ENCODE measurements at places on chromosomes 2 and 18.

DNA sequence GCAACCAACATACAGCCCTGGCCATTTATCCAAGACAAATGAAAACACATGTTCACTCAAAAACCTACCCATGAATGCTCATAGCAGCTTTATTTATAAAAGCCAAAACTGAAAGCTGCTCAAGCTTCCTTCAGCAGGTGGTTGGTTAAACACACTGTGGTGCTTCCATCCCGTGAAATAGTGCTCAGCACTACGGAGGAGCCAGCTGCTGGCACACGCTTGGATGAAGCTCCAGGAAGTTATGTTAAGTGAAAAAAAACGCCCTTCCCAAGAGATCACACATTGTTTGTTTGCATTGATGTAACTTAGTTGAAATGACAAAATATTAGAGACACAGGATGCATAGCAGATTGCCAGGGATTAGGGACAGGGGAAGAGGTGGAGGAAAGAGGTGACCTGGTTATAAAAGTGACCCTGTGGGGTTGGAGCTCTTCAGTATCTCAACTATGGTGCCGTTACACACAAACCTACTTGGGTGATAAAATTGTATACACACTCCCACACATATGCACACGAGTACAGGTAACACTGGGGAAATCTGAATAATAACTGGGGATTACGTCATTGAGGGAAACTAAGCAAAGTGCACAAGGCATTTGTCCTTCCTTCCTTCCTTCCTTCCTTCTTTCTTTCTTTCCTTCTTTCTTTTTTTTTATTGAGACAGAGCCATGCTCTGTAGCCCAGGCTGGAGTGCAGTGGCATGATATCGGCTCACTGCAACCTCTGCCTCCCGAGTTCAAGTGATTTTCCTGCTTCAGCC lies 6.2 kb upstream of the ALPG start:
- no peak for DNase-seq

GRCh38 chr18:75200605-75201280 lies 8.2 kb downstream of the PTGR3 start:
- DNase-seq: no peak

DNA sequence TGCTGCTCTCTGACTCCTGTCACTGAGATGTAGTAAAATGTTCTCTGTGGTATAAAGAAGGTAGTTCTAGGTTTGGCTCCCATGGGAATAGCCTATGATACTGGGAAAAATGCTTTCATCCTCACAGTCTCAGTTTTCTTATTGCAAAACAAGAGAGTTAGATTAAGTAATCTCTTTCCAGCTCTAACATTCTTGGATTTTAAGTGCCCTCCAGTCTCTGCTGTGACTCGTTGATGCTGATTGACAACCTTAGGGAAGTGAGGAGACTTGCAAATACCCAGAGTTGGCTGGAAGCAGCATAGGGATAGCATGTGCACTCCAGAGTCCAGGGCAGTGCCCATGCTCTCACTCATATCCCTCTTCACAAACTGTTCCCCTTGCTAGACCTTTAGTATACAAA lies 534.9 kb downstream of the SLC4A3 start:
- DNase-seq: no peak

GRCh38 chr2:24354395-24354794 lies 5.9 kb downstream of the ITSN2 start:
- no peak for DNase-seq

DNA sequence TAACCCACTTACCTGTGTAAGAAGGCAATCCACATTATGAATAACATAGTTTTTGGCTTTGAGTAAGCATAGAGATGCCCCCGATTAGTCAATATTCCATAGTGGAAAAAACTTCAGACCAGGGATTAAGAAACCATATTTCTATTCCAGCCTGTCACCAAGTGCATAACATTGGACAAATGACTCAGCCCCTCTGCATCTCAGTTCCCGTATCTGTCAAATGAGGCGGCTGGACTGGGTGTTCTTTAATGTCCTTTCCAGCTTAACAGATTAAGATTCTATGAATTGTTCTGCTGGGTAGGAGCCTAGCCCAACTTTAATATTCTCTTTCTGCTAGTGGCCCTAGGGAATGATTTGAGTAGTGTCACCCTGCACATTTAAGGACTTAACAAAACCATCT lies 11.8 kb upstream of the FTCDNL1 start:
- no peak for DNase-seq

- no peak for DNase-seq
Observed at GRCh38 chr2:200403814-200404213, 97.3 kb downstream of the SPATS2L start.

DNA sequence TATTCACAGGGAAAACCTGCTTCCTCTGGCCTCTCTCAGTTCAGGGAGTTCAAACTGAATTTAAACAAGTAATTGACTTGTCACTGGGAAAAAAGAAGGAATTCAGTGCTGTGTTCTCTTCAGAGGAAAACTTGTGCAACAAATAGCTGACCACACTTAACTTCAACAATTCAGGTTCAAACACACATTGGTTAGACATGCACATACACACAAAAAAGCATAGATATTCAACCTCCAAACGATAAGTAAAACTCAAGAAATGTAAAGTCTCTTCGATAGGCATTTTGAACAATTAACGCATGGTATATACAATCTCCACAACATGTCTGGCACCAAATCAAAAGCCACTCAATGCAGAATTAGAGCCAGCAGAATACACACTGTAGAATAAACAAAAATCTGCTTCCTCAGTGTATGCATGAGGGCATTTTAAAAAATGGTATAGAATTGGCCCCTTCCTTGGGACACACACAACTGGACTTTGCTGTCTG lies 269.0 kb downstream of the TCF4 start:
- no peak for DNase-seq

DNA sequence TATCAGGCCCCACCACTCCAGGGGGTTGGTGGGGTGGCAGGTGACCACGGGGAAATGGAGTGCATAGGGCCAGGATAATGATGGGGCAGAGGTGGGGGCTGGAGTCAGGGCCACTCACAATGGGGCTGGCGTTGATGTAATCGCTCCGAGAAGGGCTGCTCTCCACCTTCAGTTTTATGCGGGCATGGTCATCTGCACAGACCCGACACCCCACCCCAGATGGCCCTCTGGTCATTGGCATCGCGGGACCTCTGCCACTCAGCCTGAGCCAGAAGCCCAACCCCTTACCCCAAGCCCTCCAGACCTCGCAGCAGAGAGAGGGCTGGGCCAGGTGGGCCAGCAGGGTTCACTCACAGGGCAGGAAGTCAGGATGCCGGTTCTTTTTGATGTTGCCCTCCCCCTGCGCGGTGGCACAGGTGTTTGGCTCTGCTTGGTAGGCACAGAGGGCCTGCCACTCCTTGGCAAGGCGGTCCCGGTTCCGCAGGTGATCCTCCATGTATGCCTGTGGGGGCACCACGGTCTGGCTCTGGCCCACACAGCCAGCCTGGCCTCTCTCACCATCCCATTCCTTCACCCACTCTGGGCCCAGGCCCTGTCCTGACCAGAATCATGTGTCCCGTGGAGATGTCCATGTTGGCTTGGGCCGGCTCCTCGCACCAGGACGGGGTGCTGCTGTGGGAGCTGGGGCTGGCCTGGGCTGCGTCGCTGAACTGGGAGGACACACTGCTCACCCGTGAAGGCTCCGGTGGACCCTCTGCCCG lies 12.4 kb downstream of the PTPRN start:
- DNase-seq: no peak

GRCh38 chr18:361941-362310 lies 94.1 kb upstream of the THOC1 start:
- no peak for DNase-seq

DNA sequence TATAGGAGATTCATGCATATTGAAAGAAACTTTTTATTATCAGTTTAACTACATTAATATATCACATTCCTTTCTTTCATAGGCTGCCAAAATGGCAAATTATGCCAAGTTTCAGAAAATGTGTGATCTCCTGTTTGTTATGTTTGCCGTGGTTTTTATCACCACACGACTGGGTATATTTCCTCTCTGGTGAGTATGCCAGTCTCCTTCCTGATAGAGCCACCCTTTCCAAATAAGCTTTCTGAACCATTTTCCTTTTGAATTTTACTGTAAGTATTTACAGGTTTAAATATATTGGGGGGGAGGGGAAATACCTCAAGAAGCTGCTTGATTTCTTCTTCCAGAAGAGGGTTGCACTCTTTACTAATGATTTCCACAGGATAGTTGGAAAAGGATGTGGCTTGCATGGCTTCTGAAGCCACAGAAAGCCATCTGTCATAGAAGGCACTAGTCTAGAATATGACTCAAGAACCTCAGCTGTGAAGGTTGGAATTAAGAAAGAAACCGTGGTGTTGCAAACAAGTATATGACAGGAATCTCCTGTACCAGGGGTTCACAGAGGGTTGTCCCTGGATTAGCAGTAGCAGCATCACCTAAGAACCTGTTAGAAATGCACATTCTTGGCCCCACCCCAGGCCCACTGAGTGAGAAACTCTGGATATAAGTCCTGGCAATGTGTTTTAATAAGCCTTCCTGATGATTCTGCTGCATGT lies 84.5 kb upstream of the NOSTRIN start:
- DNase-seq: no peak

- no peak for DNase-seq
Observed at GRCh38 chr2:189579585-189580186, 900 bp downstream of the SLC40A1 start.

DNA sequence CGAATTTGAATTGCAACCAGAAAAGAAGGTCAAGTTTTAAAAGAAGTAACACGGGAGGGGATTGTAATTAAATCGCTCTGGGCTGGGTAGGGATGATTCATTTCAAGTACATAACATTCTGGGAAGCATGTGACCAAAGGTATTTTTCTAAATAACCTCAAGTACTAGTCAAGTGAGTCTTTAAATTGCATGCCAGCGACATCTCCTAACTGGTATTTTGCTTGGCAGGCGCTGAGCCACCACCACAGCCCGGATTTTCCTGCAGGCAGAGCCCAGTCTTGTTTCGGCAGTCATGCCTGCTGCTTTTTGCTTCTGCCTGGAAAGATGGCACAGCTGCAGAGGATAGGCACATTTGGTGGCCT lies 33.7 kb upstream of the NPAS2 start:
- DNase-seq: no peak

DNA sequence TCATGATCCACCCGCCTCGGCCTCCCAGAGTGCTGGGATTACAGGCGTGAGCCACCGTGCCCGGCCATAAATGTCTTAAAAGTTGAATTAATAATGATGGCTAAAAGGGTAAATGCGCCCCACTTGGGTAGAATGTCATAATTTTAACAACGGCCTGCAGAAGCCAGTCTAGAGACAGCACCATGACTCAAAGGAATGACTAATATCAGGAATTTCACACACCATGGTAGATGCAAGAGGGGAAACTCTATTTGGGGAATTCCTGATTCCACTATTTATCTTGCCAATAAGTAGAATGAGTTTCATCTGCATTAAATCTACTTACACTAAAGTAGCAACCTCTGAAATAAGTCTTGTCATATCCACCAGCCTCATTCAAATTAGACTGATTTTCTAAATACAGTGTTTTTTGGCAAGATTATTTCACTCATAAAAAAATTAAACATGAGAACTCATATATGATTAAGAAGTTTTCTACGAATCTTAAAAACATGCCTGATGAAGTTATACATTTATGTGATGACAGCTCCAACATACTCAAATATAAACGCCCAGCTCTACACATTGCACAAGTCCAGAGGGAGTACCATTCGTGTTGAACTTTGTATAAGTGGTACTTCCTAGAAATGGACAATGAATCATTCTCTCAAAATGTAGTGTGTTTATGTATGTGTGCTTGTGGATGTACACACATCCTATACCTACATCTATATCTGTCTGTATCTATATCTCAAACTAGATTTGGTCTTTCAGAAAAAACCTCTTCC lies 309.7 kb downstream of the IRS1 start:
- no peak for DNase-seq

- no peak for DNase-seq
Observed at GRCh38 chr2:106579750-106580197, 92.6 kb downstream of the CD8B2 start.

GRCh38 chr18:25016666-25017065 lies 335.3 kb downstream of the ZNF521 start:
- DNase-seq: no peak

DNA sequence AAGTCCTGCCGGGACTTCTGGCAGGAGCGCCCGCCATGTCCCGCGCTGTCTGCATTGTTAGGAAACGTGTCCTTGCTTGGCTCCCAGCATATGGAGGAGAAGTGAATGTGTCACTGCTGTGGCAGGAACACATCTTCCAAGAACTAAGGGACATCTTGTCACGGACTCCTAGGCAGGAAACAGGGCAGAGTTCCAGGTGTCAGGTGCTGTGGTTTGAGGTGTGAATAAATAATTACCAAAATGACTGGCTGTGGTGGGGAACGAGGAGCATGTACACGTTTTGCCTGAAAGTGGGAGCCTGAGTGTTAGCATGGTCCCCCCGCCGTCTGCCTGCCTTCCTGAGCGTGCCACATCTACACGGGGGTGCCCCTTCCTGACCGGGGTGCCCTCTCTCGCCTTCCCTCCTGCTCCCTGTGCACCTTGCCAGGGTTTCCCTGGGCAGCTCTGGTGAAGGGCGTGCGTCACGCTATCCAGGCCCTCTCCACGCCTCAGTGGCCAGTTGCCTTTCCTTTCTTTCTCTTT lies 237.5 kb downstream of the LDLRAD4 start:
- DNase-seq: no peak

GRCh38 chr2:10172033-10172871 lies 49.7 kb downstream of the RRM2 start:
- no peak for DNase-seq

- DNase-seq: no peak
Observed at GRCh38 chr2:82591718-82592117, 1867.4 kb downstream of the SUCLG1 start.

DNA sequence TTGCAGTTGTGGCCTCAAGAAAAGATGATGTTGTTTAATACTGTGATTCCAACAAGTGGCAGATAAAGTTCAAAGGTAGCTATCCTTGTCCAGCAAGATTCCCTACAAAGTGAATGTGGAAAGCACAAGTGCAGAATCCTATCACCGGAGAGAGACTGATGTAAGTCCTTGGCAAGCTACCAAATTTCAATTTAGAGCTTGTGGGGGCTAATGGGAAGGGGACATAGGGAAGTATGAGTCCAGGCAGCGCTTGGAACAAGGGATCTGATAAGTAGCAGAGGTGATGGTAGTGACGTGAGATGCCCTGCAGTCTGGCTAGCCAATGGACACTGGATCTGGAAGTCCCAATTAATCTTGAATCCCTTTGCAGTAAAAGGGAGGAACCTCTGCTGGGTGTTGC lies 165.2 kb upstream of the DTNA start:
- DNase-seq: no peak

DNA sequence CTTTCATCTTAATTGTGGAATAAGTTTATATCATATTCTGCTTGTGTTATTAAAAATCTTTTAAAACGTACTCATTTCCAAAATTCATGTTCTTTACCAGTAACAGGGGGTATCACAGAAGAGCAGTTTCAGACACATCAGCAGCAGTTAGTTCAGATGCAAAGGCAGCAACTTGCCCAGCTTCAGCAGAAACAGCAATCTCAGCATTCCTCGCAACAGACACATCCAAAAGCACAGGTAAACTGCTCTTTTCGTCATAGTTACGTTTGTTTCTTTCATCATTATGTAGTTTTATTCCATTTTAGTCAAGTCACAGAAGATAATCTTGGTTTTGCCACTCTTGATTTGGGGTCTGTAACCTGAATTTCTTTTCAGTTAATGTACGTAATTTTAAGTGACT lies 93.5 kb upstream of the KIF5C start:
- DNase-seq: no peak

- no peak for DNase-seq
Observed at GRCh38 chr2:144229296-144229695, 290.6 kb downstream of the ZEB2 start.

- no peak for DNase-seq
Observed at GRCh38 chr2:184463102-184463865, 135.0 kb upstream of the ZNF804A start.
